ENCODE measurements at places on chromosomes 5 and 9.

DNA sequence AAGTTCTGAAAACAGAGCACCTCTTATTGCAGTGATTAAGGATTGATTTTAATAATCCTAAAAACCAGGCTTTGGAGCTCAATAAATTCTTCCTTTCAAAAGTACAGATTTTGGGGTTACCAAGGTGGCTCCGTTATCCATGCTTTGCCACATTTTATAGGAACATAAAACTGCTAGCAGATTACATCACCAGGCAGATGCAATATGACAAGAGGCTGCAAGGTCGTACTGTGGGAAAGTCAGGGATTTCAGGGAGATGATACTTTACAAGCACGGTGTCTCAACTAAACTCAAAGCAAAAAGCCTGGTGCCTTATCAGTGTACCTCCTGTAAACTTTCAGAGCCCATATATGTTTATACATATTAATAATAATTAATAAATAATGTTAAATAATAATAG lies 28.6 kb downstream of the ADAMTSL1 start:
- no peak for DNase-seq

- DNase-seq = no peak
Measured at GRCh38 chr5:168434746-168435321, 51.4 kb upstream of the RARS1 start.

- no peak for DNase-seq
Measured at GRCh38 chr5:167696558-167697314, 594.7 kb upstream of the WWC1 start.

DNA sequence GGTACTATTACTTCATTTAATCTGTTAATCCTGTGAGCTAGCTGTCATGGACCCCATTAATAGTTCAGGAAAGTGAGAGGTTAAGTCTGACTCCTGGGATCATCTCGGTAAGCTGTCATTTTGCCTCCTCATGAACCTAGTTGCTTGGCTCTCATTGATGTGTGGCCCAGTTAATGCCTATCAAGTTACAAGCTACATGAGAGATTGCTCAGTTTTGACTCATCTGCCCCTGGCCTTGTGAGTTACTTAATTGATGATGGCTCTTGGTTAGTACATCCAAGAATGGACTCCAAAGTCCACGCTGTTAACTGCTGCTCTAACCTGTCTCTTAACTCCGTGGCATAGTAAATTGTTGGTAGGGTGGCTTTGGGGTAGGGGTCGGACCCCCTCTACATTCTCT lies 23.9 kb downstream of the LARP1 start:
- no peak for DNase-seq

DNA sequence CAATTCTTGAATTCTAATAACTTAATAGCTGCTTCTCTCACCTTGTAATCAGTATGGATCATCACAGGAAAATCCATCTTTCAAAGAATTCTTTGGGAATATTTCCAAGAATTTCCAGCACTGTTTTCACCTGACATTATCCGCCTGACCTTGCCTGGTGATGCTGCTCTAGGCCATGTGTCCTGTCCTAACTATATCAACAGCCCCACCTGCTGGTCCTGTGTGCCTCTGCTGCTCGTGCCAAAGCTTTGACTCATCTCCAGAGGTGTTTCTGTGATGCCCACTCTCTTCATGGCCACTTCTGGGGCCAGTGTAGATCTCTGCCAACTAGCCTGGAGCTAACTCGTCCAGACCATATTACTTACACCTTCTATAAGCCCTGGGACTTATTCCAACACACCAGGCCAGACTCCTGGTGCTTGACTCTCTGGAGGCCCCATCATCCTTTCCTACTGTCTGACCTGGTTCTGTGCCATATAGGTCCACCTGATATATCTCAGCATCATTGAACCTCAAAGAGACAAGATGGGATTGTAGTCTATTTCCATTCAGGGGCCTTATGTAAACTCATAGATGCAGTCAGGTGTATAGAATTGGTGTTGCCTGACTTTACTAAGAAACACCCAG lies 67.5 kb upstream of the CKMT2 start:
- DNase-seq = peak; percentile 50

GRCh38 chr5:107894361-107894760 lies 223.6 kb upstream of the EFNA5 start:
- no peak for DNase-seq

- no peak for DNase-seq
Measured at GRCh38 chr5:122183788-122184170, 54.4 kb downstream of the ZNF474 start.

DNA sequence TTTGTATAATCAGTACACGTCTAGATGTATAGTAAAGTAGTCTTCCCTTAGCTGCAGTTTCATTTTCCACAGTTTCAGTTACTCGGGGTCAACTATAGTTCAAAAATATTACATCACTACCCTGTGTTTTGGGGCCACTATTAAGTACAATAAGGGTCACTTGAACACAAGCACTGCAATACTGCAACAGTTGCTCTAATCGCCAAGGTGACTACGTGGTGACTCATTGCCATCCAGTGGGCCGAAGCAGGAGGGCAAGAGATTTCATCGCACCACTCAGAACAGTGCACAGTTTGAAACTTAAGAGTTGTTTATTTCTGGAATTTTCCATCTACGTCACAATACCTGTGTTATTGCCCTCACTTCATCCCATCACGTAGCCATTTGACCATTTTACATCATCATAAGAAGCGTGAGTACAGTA lies at the start of gene ARL14EPL:
Gene ARL14EPL, plus strand, starts transcription at position 379 of the 424 bp plus-strand sequence. CDS start 18,994 bp downstream, outside the sequence.
- DNase-seq = no peak

- DNase-seq = no peak
Measured at GRCh38 chr5:54985301-54986268, at the start of gene ESM1. Gene ESM1, minus strand, starts transcription at chr5:54985593. Its CDS starts 76 bp downstream, at chr5:54985517.

DNA sequence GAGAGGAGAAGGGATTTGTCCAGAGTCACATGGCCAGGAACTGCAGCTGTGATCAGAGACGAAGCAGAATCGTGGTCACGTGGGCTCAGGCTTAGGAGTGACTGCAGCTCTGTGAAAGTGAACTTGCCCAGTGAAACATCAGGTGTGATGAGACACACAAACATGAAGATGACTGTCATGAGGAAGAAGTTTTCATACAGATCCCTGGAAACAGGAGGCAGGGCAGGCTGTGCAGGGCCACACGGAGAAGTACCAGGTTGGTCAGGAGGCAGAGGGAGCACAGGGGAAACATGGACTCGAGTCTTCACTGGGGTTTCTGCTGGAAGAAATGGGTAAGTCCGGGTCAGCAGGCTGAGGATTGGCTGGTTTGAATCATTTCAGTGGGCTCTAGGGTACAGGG lies 64.1 kb downstream of the BARX1 start:
- DNase-seq = no peak

- DNase-seq = peak; percentile 17
Measured at GRCh38 chr5:151062405-151063141, 18.3 kb downstream of the TNIP1 start.

- no peak for DNase-seq
Measured at GRCh38 chr9:83406921-83407320, 131.3 kb downstream of the FRMD3 start.

- no peak for DNase-seq
Measured at GRCh38 chr5:145589063-145589462, 246.1 kb downstream of the PRELID2 start.

- peak; percentile 91 for DNase-seq
Measured at GRCh38 chr9:84839541-84839940, 170.0 kb downstream of the NTRK2 start.

- no peak for DNase-seq
Measured at GRCh38 chr5:134227776-134228175, 1.9 kb upstream of the PPP2CA start.

- no peak for DNase-seq
Measured at GRCh38 chr5:166980666-166981065, 1310.8 kb upstream of the WWC1 start.

GRCh38 chr5:75509546-75509945 lies 1.9 kb downstream of the CERT1 start:
- DNase-seq = no peak

DNA sequence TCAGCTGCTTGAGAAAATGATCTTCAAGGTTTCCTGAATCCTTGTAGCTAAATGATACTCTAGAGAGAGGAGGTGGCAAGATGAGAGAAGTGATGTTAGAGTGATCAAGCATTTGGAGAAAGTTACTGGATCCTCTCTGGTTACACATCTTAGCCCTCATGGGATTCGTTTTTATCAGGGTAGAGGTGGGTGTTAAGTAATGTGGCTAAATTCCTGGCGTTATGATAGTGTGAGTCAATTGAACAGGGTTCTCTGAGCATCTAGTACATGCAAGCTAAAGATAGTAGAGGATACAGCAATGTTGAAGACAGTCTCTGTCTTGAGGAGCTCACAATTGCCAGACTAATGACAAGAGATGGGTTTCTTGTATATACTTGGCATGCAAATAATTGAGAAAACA lies 123.7 kb downstream of the PSD2 start:
- no peak for DNase-seq

DNA sequence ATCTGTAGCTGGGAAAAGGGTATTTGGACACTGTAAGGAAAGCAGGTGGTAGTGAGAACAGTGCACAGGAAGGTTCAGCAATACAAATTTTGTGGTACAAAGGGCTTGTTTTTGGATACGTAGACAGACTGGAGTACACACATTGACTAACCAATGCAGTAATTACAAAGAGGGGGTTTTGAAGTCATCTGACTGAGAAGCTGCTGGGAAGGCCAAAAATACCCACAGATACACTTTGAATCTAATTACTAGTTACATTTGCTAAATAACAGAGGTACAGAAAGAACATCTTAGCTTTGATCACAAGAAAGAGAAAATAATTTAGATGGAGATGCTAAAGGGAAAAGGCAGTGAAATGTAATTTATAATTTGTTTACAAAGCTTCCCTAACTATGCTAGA lies 45.9 kb downstream of the PKD2L2 start:
- no peak for DNase-seq

DNA sequence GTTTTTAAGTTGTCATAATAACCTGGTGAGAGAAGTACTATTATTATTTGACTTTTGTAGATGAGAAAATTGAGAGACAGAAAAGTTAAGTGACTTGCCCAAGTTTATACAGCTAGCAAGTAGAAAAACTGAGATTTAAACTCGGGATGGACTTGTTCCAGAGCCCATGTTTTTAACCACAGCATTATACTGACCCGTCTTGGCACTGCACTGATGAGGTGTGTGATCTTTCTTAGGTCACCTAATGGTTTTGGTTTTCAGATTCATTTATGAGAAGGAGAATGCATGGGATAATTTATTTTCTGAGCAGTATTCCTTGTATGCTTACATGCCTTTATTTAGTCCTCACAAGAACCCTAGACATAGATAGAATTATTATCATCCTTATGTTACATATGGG lies 201.8 kb upstream of the CDKN2B start:
- no peak for DNase-seq

GRCh38 chr9:2673161-2673560 lies 44.1 kb upstream of the KCNV2 start:
- DNase-seq = no peak

- no peak for DNase-seq
Measured at GRCh38 chr5:161134083-161134482, 282.1 kb upstream of the ATP10B start.

GRCh38 chr5:53944981-53945380 lies 365.4 kb downstream of the ARL15 start:
- no peak for DNase-seq

- DNase-seq = no peak
Measured at GRCh38 chr5:170195961-170196360, 36.8 kb upstream of the C5orf58 start.

- no peak for DNase-seq
Measured at GRCh38 chr5:169697511-169697890, 60.4 kb downstream of the DOCK2 start.

DNA sequence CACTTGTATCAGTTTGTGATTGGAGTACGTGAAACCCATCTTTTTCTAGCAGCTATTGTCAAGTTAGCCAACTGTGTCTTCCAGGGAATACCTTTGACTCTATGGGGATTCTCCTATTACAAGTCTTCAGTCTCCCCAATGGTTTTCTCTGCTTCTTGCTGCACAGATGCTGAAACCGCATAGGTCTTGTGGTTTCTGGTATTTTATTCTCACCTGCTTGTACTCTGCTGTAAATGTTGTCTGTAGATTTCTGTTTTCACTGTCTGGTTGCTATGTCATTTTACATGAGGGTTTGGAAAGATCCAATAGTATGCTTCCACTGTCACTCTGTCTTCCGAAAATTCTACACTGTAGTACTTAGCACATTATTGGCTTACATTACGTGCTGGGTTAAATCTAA lies 1196.9 kb upstream of the C9orf72 start:
- DNase-seq = no peak

DNA sequence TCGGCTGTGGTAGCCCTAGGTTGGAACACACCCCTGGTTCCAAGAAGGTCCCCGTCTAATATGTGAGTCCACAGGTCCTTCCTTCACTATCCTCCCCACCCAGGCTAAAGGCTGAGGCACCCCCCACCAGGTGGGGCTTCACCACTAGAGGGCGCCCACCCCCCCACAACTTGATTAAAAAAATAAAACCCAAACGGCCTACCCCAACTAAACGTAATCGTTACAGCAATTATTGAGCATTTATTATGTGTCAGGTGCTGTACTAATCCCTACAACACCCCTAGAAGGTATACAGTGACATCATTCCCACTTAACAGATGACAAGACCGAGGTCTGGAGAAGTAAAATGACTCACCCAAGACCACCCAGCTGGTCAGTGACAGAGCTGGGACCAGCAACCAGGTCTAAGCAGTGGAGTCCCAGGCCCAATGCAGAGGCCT lies 65.0 kb downstream of the FGF18 start:
- no peak for DNase-seq

DNA sequence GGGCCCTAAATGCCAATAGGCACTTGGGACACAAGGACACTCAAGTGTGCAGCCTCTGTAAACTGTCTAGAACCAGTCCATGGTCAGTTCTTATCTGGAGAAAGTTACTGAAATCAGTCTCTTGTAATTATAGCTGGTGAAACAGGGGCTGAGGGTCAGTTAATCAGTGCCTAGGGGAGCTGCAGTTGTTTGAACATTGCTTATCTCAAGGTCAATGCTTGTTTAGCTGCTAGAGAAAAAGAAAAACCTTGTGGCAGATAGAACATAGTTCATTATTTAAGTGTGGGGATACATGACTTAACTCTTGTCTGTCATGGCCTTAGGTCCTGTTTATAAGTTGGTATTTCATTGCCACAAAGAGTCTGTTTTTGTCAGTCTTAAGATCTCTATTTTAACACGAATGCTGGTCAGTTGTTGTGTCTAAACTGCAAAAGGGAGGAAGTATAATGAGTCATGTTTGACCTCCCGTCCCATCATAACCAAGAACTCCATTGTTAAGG lies 108.0 kb downstream of the STARD4 start:
- no peak for DNase-seq

- DNase-seq = no peak
Measured at GRCh38 chr9:126652140-126652582, 38.4 kb downstream of the LMX1B start.

GRCh38 chr9:130117376-130117775 lies 54.8 kb upstream of the NCS1 start:
- no peak for DNase-seq

DNA sequence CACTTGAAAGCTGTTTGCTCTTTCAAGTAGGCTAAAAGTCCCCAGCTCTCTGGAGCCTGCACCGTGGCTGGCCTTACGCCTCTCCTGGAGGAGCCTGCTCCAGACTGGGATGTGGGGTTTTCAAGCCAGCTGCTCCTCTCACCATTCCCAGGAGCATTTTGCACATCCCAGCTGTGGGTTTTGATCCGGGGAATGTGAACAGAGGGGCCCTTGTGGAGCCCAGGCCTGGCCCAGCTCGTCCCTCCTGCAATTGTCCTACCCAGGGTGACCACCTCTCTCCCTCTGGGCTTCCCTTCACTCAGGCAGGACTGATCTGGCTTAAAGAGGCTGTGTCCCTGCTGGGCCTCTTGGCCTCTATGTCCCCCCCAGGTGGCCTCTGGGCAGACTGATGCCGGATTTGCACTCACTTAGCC lies 32.5 kb upstream of the TIFAB start:
- DNase-seq = no peak

GRCh38 chr5:168346417-168346816 lies 55.0 kb downstream of the WWC1 start:
- DNase-seq = no peak

- no peak for DNase-seq
Measured at GRCh38 chr9:98958271-98958984, 14.7 kb downstream of the COL15A1 start.
